ENCODE measurements at places on chromosomes 11 and 22. TPM values are rescaled to one million over a fixed set of nuclear protein-coding genes. Genes with fewer than 3 reads are reported as not detected.
A peak's percentile ranks its signal among the peaks of the same experiment; 100 is the strongest.

- DNase-seq = peak; percentile 67
These were observed 7.3 kb downstream of the USP47 start for GRCh38 chr11:11848891-11849746.

DNA sequence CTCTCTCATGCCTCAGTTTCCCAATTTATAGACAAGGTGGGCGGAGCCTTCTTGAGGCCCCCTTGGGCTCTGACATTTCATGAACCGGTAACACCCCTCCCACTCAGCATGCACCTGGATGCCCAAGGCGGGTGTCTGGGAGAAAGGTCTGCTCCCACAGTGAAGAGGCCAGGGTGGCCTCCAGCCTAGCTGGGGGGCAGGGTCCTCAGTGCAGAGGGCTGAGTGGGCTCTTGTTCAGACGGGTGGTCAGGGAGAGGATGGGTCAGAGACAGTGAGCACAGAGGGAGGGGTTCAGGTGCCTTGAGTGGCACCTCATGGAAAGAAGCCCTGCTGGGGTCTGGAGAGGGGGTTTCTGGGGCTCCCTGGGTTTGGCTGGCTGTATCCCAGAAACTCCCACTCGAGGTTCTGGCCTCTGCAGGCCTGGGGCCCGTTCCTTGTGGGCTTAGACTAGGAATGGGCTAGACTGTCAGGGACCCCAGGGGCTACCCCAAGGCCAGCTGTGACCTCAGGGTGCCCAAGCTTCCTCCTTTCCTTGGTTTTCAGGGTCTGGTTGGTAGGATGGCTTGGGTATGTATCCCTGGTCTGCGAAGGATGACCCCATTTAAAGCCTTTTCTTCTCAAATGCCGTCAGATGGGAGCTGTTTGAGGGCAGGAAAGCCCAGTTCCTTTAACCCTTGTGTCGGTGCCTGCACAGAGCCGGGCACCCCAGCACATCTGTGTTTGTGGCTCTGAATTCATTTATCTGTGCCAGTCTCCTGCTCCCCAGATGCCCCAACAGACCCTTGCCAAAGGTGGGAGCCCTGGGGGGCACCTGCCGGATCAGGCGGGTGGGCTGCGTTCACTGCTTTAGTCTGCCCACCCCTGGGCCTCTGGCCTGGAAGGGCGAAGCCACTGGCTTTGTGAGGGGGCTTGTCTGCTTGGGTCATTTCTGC is 1.2 kb downstream of the SYNGR1 start:
- DNase-seq = no peak

DNA sequence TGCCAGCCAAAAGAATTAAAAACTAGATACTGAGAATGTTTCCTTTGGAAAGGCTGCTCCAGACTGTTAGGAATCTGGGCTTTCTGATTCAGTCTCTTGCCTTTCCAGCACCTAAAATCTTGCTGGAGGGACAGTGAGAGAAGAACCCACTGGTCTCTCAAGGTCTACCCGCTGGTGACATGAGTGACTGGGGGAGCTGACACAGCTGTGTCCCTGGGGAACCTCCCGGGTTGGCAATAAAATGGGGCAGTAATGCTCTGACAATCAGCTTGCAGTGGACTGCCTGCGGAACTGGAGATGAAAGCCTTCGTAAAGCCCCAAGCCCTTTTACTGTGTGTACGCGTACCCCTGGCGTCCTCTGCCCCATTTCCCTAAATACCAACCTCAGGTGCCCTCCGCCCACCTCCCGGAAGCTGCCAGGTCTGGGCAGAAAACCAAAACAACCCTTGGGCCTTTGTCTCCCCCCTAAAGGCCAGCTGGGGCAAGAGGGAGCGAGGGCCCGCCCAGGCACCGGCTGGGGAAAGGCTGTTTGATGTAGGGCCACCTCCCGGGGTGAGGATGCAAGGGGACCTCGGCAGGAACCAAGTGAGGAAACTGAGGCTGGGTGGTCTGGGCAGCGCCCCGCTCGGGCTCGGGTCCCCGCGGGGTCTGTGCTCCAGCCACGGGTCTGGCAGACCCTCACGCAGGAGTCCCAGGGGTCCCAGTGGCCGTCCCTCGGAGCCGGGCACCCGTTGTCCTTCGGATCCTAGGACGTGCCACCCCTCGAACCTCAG is 741 bp downstream of the CARS1 start:
- no peak for DNase-seq

DNA sequence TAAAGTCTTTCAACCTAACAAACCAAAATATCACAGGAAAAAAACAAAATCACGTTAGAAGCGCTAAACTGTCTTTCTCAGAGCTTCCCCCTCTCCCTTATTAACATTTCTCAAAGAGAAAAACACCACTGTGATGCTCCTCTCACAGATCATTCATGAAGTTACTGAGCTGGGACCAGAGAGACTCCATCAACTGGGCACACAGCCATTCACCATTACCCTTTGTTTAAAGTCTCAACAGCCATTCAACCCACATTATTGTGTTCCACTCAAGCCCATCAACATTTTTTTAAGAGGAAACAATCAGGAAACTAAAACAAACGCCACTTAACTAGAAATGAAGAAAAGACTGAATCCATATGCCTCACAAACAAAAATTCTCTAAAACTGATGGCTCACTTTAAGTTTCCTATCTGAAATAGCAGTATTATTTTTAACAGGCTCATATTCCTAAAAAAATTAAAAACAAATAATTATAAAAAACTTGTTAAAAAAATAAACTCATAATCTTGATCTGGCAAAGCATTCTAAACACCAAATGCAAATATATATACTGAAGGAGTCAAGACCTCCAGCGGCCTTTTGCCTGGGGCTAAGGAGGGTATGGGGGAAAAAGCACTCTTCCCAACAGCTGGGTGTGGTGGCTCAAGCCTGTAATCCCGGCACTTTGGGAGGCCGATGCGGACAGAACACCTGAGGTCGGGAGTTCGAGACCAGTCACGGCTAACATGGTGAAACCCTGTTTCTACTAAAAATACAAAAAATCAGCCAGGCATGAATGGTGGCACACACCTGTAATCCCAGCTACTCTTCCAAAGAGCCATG is 14.0 kb downstream of the CELF1 start:
- DNase-seq = no peak

GRCh38 chr11:104254347-104254746 is 90.4 kb upstream of the PDGFD start:
- peak; percentile 17 for DNase-seq

DNA sequence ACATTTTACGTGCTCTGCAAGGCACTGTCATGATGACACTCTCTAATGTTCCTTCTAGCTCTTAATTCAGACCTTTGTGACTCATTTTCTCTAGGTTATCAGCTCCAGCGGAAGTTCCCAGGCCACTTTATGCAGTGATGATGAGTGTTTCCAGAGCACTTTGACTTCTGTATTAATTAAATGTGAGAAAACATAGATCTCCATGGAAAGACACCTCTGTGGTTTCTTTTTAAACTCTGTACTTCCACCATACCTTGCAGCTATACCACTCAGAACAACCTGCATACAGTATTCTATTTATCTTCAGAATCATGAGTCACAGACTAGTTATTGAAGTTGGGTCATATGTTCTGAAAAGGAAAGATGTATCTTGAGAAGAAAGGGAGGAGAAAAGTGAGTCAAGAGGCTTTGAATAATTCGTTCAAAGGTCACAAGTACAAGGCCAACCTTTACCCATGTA is 175.6 kb upstream of the TENM4 start:
- no peak for DNase-seq

DNA sequence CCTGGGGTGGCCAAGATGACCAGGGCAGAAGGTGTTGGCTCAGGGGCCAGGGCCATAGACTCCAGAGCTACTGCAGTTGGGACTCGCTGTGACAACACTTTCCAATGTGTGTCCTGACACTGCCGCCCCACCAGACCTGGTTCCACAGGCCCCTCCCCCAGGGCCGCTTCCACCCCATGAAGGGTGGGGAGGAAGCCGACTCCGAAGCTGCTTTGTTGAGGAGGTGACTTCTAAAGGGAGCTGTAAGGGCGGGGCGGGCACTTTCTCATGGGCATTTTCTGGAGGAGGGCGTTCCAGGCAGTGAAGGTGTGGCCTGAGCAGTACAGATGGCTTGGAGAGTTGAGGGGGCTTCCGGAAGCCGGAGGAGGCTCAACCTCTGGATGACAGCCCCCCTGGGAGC is 6.3 kb downstream of the FGF3 start:
- DNase-seq = no peak

GRCh38 chr11:870127-870413 is 27.4 kb downstream of the TSPAN4 start:
- no peak for DNase-seq

GRCh38 chr22:31150615-31151014 is 9.4 kb upstream of the RNF185 start:
- DNase-seq = no peak

TSGA10IP gene
- total RNA-seq = not detected

FAM83F gene
- 6.1 TPM for total RNA-seq

Data from Right ventricle myocardium inferior (tissue), 1 donor.